ENCODE measurements at places on chromosomes 12 and 14. TPM values are rescaled to one million over a fixed set of nuclear protein-coding genes. Genes with fewer than 3 reads are reported as not detected.

The SERPINA10 gene
- total RNA-seq: not detected

The ISM2 gene
- total RNA-seq: 0.26 TPM

The MYRFL gene
- total RNA-seq: 0.27 TPM

- H3K4me1 ChIP-seq: peaks cover 2% of the 10 kb centered on the region
- H3K27me3 ChIP-seq: no peaks in the 10 kb centered on the region
- H3K36me3 ChIP-seq: peaks cover 3% of the 10 kb centered on the region
Measured at GRCh38 chr12:106282457-106283097, 20.0 kb upstream of the TCP11L2 start.

GRCh38 chr14:74077401-74077800 is 6.9 kb downstream of the ALDH6A1 start:
- H3K27me3 ChIP-seq: no peaks in the 10 kb centered on the region
- no peak overlapping the region for H3K27ac ChIP-seq
- DNase-seq: no peak
- peaks cover under 1% of the 10 kb centered on the region for H3K36me3 ChIP-seq
- no peak overlapping the region for H3K4me3 ChIP-seq

GRCh38 chr12:57726884-57727757 is 11.4 kb downstream of the AGAP2 start:
- peaks cover 3% of the 10 kb centered on the region for H3K27me3 ChIP-seq
- peak overlapping the region; percentile 96 for H3K4me3 ChIP-seq
- H3K4me1 ChIP-seq: peaks cover 13% of the 10 kb centered on the region
- peaks cover 2% of the 10 kb centered on the region for H3K36me3 ChIP-seq
- H3K27ac ChIP-seq: peak overlapping the region; percentile 45
- no peak for DNase-seq

GRCh38 chr14:64549791-64550620 is at the start of gene PPP1R36:
TSS of gene PPP1R36 (plus strand) at chr14:64549961. CDS start at chr14:64549998, 37 bp downstream.
- H3K4me1 ChIP-seq: peaks cover 6% of the 10 kb centered on the region
- H3K4me3 ChIP-seq: peak within 1 kb of the TSS; percentile 51
- peaks cover 2% of the 10 kb centered on the region for H3K27me3 ChIP-seq

DNA sequence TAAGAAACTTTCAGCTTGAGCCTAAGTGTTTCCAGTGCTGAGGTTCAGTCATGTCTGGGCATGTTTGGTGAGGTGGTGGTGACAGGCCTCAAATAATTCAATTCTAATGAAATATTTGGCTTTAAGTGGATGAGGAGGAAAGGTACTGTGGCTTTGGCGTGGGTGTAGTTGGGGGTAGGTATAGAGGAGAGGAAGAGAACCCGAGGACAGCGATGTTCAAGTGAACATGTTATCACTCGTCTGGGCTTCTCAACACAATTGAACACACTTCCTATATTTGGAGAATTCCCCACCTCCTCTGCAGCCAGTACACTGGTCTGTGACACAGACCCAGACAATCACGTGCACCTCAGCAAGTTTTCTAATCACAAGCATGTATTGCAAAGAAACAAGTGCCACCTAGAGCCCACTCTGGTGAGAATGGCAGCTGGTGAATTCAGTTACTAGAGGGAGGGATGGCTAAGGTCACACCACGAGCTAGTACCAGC is 53.0 kb downstream of the IFNG-AS1 start:
- H3K4me1 ChIP-seq: peaks cover 9% of the 10 kb centered on the region
- no peak for DNase-seq
- H3K36me3 ChIP-seq: peaks cover 2% of the 10 kb centered on the region
- peaks cover 4% of the 10 kb centered on the region for H3K27me3 ChIP-seq
- H3K27ac ChIP-seq: peak overlapping the region; percentile 57

DNA sequence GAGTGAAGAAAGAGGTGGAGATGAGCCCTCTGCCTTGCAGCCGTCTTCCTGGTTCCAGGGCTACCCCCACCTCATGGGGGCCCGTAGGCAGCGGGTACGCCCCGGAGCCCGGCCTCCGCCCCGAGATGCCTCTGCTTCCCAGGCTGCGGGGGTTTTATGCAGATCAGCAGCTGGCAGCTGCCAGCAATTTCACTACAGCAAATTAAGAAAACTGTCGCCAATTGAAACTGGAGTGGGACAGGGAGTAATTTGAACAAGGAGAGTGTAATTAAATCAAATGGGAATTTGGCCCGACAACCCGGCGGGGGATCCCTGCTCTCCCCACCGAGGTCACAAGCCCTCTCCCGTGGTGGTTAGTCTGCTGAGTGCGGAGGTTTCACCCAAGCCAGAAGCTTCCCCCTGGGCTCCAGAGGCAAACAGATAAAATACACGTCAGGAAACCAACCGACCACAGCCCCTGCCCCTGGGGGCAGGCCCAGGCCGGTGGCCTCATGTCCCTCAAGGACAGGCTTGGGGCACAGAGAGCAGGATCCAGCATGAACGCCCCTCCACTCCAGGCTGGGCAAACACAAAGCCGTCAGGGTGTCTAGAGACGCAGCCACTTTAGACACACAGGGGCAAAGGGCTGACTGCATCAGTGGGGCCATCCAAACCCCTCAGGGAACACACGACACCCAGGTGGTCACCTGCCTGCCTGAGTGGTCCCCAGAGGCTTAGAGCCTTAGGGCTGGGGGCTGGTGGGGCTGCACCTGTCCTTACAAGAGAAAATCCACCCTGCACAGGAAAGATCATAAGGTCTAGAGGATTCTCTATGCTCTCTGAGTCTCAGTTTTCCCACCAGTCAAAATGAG is 53.8 kb downstream of the TESC start:
- no peak overlapping the region for H3K4me3 ChIP-seq
- no peak for DNase-seq
- peaks cover 38% of the 10 kb centered on the region for H3K4me1 ChIP-seq
- no peaks in the 10 kb centered on the region for H3K27me3 ChIP-seq

- no peak for DNase-seq
- H3K27me3 ChIP-seq: no peaks in the 10 kb centered on the region
- H3K27ac ChIP-seq: no peak overlapping the region
- no peak overlapping the region for H3K4me3 ChIP-seq
Measured at GRCh38 chr12:109082751-109083150, 10.5 kb downstream of the ALKBH2 start.

- H3K4me3 ChIP-seq: no peak overlapping the region
- DNase-seq: no peak
- H3K27me3 ChIP-seq: no peaks in the 10 kb centered on the region
- peaks cover 17% of the 10 kb centered on the region for H3K4me1 ChIP-seq
Measured at GRCh38 chr14:50758305-50758704, 72.7 kb downstream of the NIN start.

- no peak for DNase-seq
- H3K27me3 ChIP-seq: no peaks in the 10 kb centered on the region
- H3K36me3 ChIP-seq: no peaks in the 10 kb centered on the region
- H3K4me1 ChIP-seq: peaks cover 46% of the 10 kb centered on the region
Measured at GRCh38 chr12:49236423-49236822, 28.5 kb upstream of the TUBA1C start.

DNA sequence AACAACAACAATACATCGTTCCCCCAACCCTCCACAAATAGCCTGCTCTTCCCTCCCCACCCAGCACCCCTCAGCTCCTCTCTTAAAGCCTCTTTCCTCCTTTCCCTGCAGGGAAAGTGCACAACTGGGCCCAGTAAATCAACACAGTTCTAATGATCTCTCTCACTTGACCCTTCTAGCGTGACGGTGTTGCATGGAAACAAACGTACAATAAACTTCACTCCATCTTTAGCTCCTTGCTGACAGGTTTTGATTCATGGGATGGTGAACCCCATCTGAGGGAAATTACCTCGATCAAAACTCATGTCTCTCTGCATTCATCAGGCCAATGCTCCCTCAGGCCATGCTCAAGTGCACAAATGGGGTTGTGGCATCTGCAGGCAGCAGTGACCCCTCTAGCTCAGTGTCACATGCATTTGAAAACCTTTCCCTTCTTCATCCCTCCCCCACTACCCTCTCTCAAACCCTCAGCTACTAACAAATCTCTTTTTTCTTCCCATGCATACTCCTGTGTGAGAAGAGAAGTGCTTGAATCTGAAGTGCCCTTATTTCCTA is 22.9 kb downstream of the GDF11 start:
- no peak overlapping the region for H3K4me3 ChIP-seq
- H3K27me3 ChIP-seq: no peaks in the 10 kb centered on the region
- no peak for DNase-seq
- H3K27ac ChIP-seq: no peak overlapping the region
- H3K36me3 ChIP-seq: peaks cover 14% of the 10 kb centered on the region
